Vagina (tissue), 2 donors: ENCODE measurements at places on chromosomes 12 and 14. TPM values are rescaled to one million over a fixed set of nuclear protein-coding genes. Genes with fewer than 3 reads are reported as not detected.

- no peak for DNase-seq
These were observed 5.6 kb downstream of the OR10P1 start for GRCh38 chr12:55642267-55642666.

DNA sequence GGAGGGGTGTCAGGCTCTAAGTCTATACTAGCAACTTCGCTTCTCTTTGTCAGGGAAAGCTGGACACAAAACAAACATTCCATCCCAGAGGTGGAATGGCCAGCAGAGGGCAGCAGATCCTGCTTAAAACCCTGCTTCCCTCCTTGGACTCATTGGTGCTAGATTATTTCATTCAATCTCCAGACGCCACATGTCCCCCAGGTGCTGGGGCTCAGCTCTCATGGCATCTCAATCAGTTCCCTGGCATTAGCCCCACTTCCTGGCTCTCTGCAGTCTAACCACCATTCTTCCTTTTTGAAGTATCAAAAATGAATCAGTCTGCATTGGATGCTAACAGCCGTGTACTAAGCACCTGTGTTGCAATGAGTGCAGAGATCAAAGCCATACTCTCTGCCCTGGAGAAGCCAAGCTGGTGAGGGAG lies 8.1 kb upstream of the PPP1R1A start:
- no peak for DNase-seq

RFX4 gene
- total RNA-seq: not detected

BCL11B gene
- total RNA-seq: 11.5 TPM

DNA sequence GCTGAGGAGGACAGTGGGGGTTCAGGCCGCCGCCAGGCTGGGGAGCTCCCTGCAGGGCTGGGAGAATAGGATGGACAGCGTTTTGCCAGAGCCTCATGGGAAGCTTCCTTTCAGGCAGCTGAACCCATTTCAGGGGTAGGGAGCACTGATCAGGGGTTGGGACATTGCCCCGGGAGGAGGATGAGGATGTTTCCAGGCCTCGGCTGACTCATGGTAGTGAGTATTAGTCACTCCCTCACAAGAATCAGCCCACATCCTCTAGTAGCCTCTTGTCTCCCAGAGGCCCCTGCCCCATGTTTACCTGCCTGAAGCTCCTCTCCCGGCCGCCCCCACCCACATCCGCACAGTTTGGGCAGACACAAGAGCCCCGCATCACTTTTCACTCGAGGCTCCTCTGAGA lies 89.8 kb downstream of the ZFP36L1 start:
- DNase-seq: no peak

SOX5 gene
- total RNA-seq: 21.1 TPM

IFNG-AS1 gene
- total RNA-seq: not detected

DNA sequence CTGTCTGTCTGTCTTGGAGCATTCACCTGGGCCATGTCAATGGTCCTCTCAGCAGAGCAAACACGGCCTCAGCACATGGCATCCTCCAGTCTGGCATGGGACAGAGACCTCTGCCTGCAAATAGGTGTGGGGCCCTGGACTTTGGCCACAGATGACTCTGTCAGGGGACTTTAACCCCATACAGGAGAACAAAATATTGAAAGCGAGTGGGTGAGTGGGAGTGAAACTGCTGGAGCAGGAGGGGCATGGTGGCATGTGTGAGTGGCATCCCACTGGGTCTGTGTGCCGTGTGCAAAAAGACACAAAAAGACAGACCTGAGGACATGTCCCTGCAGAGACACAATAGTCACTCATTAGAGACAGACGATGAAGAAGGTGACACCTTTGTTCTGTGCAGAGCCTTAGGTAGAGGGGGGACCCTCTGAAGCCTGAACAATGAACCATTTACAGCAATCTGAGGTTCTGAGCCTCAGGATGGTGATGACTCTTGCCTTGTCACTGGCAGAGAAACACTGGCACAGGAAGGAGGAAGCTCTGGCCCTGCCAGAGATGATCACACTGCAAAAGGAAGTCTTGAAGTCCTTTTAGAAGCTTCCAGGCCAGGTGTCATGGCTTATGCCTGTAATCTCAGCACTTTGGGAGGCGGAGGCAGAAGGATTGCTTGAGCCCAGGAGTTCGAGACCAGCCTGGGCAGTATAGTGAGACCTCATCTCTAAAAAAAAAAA lies 7.5 kb downstream of the LAG3 start:
- DNase-seq: no peak

- DNase-seq: no peak
These were observed 179.3 kb downstream of the NTF3 start for GRCh38 chr12:5611162-5611561.

GRCh38 chr14:37061697-37062096 lies 110.7 kb downstream of the SLC25A21 start:
- DNase-seq: no peak

- DNase-seq: peak; percentile 52
These were observed 111.3 kb upstream of the FKBP4 start for GRCh38 chr12:2683283-2684025.

DNA sequence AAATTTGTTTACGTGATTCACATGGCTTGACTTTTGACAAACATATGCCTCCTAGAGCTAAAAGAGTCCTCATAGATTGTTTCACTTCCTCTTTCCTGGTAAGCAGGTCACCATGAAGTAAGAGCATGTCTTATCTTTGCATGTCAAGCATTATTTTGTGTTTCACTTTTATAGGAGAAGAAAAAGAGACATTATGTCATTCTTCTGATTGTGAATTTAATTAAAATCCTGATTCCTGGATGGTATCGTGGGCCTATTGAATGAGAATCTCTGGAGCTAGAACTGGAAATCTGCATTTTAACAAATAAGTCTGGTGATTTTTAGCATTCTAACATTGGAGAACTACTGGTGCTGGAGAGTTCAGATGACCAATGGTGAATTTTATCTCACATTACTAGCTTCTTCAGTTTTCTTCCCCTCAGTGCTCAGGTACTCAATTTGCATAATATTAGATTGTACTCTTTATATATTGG lies 218.6 kb upstream of the ATP2B1 start:
- DNase-seq: no peak

DNA sequence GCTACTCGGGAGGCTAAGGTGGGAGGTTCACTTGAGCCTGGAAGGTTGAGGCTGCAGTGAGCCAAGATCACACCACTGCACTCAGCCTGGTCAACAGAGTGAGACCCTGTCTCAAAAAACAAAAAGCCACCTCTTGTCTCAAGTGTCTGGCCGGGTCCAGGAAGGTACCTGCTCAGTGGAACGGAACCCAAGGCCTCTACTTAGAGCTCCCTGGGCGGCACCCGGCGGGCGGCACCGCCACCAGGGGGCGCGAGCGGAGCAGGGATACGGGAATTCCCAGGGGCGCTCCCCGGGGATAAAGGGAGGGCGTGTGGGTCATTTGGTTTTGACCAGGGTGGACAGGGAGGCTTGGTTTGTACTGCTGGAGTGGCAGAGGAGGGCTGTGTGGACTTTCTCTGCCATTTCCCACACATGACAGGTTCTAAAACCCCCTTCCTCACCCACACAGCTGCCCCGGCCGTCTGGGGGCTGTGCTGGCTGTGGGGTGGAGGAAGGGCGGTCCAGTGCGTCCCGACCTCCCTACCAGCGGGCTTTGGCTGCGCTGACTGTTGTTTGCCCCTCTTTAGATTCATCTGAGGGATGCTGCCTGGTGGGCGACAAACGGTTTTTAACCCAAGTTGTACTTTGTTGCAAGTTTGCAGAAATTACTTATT lies 91.4 kb downstream of the SETD3 start:
- DNase-seq: no peak

RNASE4 gene
- 132 TPM for total RNA-seq

PZP gene
- total RNA-seq: not detected

GRCh38 chr14:64324895-64325294 lies 30.7 kb upstream of the ESR2 start:
- no peak for DNase-seq

SYNDIG1L gene
- not detected for total RNA-seq

DNA sequence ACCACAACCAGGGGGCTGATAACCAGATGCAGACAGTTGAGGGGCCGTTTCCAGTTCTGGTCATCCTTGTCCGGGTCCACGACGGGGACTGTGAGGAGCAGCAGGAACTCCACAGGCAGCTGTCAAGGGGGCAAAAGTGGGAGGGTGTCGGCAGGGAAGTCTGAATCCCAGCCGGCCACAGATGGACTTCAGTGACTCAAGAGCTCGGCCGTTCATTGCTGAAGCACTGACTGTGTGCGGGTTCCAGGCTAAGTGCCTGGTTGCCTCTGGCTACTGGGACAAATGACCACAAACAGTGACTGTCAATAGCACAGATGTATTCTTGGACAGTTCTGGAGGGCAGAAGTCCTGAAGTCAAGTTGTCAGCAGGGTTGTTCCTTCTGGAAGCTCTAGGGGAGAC lies 19.6 kb downstream of the SLC8B1 start:
- no peak for DNase-seq

TAS2R13 gene
- total RNA-seq: 7.1 TPM

- DNase-seq: no peak
These were observed 146.7 kb downstream of the DYRK2 start for GRCh38 chr12:67795236-67795635.

- DNase-seq: no peak
These were observed 11.5 kb downstream of the RAB5B start for GRCh38 chr12:55985341-55985740.

KLRF1 gene
- total RNA-seq: not detected

DNA sequence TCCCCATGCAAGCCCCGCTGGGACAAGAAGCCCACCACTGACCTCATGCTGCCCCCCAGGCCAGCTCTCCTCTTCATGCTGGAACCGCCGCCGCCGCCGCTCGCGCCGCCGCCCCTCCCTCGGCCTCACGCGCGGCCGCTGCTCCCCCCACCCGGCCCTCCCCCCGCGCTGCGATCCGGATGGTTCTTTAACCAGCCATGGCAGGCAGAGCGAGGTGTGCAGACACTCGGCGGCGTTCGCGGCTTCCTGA lies at the start of gene DCAF5:
Gene DCAF5 (minus strand): TSS at position 218 of the 250 bp plus-strand sequence. CDS start 141 bp downstream, at position 77.
- DNase-seq: no peak

DNA sequence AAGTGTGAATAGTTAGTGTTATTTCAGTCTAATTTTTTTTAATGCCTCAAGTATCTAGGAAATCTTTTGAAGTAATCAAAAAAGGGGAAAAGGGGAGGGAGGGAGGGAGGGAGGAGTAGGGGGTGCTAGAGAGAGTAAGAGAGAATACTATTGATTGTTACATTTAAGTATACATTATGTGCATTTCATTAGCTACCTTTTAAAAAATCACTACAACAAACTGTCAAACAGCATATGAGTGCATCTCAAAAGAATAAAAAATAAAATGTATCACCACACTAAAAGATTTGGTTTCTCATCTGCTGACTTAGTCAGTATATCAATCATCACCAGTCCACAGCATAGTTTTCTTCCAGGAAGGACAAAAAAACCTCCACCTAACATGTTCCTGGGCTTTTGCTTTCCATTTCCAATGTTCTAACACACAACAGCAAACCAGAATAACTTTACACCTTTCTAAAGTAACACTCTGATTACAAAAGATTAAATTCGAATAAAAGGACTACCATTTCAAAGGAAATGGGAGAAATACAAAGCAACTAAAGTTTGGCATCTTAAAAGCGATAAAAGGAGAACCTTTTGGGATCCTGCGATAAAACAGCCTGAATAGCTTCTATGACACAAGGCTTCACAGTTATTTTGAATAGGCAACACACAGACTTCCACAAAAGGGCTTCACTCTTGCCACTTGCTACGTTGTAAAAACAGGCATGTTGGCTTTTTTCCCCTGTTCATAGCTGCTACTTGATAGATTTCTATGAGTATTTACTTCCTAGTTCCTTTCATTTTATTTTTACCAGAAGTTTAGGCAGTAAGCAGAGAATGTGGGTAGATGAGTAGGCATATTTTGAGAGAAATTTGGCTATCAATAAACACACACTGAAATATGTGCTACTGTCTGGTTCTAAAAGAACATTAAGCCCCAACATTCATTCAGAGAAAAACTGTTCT lies 160.9 kb downstream of the EPS8 start:
- no peak for DNase-seq

GRCh38 chr14:38752341-38752740 lies 350.7 kb downstream of the SEC23A start:
- DNase-seq: no peak

TMTC1 gene
- 63.8 TPM for total RNA-seq

DNA sequence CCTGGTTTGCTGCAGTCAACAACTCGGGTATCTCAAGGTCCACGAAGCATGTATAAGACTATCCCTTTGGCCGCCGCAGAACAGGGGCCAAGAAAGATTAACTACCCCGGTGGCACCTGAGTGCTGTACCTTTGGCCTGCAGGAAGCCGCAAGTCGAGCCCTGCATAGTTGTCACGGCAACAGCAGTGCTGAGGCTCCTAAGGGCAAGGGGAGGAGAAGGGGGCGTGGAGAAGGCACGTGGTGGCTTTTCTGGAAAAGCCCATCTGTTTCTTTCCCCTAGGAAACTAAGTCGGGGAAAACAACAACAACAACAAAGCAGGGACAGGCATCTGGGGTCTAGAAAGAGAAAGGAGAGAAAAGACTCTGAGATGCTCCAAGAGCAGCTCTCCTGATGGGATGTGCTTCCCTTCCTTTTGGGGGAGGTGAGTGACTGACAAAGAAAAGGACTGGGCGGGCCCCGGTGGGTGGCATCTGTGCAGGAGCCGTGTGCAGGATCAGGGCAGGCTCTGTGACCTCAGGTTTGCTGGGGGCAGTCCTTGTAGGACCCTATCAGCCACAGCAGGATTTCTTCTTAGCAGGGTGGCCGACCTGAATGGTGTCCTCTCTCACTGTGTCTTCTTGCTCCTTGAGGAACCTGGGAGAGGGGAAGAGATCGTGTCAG lies 123.9 kb downstream of the PRMT8 start:
- DNase-seq: no peak

DNA sequence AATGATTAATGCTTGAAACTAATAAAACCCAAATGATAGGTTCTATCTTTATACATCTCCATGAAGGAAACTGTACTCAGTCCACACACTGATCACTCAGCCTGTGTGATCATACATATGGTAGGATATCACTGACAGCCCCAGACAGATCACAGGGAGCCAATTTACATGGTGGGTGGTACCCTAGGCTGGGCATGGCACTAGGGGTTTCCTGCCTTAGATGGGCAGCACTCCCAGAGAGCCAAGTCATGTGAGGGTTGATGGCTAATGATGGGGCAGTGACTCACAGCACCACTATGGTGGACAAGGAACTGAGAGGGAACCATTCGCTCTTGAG lies 89.6 kb upstream of the PTPRR start:
- no peak for DNase-seq

- DNase-seq: no peak
These were observed 4.5 kb downstream of the TAS2R50 start for GRCh38 chr12:10982244-10982643.

DNA sequence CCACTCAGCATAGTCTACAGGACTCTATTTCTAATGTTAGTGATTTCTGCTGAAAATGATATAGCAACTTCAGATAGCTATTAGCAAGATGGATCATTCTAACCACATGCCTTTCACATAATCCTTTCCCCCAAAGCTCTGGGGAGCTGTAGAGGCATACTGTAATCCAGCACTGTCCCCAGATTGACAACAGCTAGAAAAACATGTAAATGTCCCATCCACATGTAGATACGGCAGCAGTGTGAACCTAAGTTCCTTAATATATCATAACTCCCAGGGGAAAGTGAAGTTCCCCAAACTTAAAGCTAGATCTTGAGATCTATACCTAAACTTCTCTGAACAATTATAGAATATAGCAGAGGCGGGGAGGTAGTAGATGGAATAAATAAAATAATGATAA lies 14.0 kb downstream of the ZNF664 start:
- no peak for DNase-seq

LTB4R2 gene
- total RNA-seq: 66.5 TPM
